ENCODE measurements at places on chromosomes 3 and 15.

DNA sequence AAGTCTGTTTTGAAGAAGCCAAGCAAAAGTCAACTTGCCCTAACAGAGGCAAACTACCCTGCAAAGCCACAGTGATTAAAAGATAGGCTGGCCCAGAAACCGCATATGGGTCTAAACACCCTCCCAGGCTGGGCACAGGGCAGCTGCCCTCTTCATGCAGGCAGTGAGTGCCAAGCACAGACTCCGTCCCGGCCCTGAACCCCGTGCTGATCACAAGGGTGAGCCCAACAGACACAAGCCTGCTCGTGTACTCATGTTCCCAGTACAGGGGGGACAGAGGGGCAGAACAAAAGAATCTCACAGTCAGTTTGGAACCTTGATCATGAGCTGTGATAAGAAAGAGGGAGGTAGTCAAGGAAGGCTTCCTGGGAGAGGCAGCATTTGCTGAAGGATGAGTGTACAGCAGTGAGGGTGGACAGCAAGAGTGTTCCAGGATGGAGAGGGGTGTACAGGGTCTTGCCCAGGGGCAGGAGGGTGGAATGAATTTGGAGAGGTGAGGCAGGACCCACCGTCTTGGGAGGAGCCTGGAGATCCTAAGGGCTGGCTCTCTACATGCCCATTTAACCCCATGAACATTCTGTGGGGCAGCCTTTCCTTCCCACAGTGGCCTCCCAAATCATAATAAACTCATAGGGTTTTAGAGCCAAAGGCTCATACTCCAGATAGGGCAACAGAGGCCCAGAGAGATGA, 43.2 kb upstream of the PRR23E start:
- DNase-seq: no peak

DNA sequence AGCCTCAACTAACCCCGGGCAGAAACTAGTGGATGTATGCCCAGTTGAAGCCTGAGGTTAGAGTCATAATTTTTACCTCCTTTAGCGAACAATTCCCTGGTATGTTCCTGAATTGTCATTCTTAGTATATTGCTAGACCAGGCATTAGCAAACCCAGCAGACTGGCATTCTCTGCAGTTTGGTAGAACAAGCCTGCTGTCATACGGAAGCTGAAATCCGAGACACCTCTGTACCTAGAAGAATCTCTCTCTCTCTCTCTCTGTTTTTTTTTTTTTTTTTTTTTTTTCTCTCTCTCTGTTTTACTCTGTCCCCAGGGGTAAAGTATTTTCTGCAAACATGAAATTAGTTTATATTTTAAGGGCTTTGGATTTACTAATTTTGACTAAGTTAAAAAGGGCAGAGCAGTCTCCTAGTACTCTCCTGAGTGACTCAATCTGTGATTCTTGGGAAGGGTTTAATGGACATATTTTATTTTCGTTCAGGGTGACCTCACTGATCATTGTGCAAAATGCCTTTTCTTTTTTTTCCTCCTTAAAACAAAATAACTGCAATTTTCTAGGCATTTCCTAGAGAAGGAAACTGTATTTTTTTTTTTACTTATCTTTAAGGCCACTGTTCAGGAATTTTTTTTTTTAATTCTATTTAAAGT, 133.6 kb upstream of the ICE2 start:
- no peak for DNase-seq

DNA sequence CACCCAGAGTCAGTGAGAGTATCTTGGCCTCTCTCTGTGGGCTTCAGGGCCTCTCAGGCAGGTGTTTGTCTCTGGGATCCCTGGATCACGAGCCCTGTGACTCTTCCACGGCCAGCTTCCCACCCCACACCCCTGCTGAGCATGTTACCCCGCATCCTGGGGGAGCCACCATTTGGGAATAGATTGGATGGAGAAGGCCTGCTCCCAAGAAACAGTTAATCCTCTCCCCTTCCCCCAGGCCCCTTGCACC, 15.5 kb upstream of the SRP14 start:
- DNase-seq: no peak

DNA sequence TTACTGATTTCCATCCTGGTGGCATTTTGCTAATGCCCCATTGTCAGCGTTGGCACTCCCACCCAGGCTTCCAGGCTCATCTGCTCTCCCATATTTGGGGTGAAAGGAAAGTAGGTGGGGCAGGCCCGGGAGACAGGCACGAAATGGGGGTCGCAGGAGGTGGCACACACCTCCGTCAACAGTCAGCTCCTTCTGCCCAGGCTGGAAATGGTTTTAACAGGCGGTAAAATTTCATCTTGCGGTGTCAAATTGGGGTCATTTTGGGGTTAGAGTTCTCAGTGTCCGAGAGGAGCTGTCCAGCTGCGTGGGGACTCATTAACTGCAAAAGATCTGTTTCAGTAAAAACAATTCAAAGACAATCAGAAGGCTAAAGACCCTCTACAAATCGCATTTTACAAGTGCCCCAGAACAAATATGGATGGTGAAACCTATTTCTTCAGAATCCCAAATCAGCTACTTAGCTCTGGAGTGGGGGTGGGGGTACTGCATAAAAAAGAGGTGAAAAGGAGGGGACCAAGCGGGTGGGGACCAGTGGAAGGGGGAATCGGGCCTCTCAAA, 4.2 kb upstream of the MEIS2 start:
- no peak for DNase-seq

GRCh38 chr3:106206613-106207012, 337.8 kb upstream of the CBLB start:
- DNase-seq: no peak

DNA sequence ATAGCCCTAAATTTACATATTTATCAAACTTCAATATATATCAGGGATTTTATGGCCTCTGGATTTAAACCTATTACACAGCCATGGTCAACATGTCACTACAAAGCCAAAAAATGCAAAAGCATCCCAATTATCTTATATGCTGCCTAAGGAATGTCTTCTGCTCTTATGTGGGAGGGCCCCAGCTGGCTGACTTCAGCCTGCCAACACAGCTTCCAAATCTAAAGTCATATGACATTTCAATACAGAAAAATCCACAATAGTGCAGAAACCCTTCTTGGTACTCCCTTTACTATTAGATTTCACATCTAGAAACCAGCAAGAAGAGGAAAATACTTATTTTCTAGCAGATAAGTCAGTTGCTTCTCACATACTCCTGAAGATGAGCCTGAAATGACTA, 6.4 kb downstream of the PFN2 start:
- DNase-seq: no peak

DNA sequence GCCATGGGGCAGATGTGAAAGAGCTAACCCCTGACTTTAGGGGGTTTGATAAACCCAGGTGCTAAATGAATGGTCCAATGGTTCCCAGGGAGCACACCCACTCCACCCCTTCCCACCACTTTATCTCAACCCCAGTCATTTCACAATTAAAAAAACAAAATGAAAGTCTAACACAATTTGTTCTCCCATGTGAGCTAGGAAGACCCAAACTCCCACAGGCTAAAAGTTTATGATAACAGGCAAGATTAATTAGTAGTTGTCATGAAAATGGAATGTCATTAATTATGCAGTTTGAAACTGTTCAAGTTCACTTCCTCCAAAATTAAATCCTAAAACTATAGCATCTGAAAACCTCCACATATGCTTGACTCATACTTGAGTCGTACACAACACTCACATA, 63.3 kb upstream of the TPM1 start:
- DNase-seq: no peak

- DNase-seq: no peak
These were observed 222.2 kb downstream of the EPHB1 start for GRCh38 chr3:135017003-135017893.

GRCh38 chr3:12235691-12236090, 53.2 kb upstream of the PPARG start:
- no peak for DNase-seq

GRCh38 chr3:129598484-129598883, 8.0 kb downstream of the PLXND1 start:
- no peak for DNase-seq
